ENCODE measurements at places on chromosomes 4 and X. TPM values are rescaled to one million over a fixed set of nuclear protein-coding genes. Genes with fewer than 3 reads are reported as not detected.

GRCh38 chrX:109614951-109615350 lies 10.0 kb downstream of the KCNE5 start:
- no peak for DNase-seq

GRCh38 chrX:40291553-40291952 lies 193.8 kb upstream of the BCOR start:
- DNase-seq, result no peak

GRCh38 chrX:72050011-72050410 lies 81.7 kb downstream of the RTL5 start:
- DNase-seq, result no peak

GRCh38 chrX:1246816-1247215 lies 21.8 kb upstream of the CSF2RA start:
- peak; percentile 71 for DNase-seq

GRCh38 chrX:136220540-136220939 lies 30.7 kb downstream of the MAP7D3 start:
- DNase-seq, result no peak

GRCh38 chr4:55259294-55259693 lies 86.7 kb upstream of the SRD5A3 start:
- no peak for DNase-seq

GRCh38 chr4:35511851-35512250 lies 732.5 kb downstream of the ARAP2 start:
- no peak for DNase-seq

DNA sequence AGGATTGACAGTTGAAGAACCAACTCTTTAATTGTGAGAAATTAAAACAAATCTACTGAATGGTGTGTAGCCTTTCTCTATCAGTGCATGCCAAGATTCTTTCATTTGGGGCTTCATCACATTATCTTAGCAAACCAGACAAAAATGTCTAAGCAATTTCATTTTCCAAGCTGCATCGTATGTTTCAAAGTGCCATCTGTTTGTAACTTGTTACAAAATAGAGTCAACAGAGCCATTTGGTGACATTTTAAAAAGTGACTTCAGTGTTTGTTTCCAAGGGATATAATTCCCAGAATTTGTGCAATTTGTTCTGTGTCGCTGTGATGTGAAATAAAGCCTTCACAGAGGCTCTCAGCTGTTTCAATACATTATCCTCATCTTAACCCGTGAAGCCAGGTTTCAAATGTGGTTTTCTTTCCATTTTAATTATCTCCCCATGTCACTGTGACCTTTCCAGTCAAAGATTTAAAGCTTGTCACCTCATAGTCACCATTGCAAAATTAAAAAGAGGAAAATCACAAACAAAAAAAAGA lies 46.0 kb upstream of the C1QTNF7 start:
- DNase-seq, result no peak

DNA sequence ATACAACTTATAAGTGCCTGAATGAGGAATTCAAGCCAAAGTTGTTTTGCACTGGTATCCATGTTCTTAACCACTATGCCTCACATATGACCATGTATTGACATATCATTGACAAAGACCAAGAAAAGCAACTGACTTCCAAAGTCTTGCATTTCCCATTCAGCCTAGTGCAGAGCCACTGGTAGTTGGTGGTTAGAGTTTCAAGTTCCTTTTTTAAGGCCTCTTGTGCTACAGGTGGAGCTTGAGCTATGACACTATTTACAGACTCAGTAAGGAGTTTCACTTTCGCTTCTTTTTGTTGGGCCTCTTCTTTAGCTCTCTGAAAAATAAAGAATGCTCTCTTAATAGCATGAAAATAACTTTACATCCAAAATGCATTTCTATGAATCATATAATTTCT lies 763.0 kb downstream of the DMD start:
- DNase-seq, result no peak

- DNase-seq, result no peak
These were observed 524.2 kb downstream of the FAT4 start for GRCh38 chr4:125838924-125839323.

DNA sequence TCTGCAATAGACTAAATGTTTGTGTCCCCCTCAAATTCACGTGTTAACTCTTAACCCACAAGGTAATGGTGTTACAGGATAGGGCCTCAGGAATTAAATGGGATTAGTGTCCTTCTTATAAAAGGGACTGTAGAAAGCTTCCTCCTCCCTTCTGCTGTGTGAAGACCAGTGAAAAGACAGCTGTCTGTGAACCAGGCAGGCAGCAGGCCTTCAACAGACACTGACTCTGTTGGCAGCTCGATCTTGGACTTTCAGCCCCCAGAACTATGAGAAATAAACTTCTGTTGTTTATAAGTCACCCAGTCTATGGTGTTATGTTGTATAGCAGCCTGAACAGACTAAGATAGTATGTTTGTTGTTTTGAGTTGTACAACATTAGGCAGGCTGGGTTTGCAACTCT lies 208.1 kb downstream of the GBA3 start:
- no peak for DNase-seq

DNA sequence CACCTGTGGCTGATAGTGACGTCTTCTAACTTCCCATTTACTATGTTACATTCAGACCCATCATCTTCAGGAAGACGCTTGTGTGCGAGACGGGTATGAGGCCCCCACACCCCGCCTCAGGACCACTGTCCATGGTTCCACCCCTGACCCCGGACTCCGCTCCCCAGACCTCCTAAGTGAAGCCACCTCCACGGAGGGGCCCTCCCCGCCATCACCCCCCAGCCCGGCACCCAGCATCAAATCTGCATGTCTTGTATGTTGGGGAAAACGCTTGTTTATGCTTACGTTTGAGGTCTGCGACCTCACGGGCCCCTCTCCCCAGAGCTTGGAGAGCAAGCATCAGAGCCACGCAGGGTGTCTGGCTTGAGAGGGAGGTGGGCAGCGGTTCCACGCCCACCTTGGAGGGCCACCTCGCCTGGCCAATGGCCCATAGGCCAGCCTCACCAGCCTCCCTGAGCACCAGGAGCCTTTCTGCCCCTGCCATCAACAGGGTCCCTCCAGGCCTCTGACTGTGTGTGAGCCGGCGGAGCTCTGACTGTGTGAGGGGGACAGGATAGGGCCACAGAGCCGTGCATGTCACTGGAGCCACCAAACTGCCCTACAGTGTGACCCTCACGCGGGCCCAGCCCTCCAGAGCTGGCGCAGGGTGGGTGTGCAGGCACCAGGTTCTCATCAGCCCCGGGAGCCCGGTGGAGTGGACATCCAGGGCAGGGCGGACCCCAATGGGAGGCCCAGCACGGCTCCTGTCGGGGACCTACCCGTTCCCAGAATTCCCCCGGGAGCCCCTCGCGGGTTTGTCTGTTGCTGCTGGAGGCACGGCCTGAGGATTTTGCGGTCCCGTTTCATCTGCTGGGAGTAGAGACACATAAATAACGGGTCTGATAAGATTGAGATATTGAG lies 88.4 kb upstream of the NKX1-1 start:
- DNase-seq, result no peak

DNA sequence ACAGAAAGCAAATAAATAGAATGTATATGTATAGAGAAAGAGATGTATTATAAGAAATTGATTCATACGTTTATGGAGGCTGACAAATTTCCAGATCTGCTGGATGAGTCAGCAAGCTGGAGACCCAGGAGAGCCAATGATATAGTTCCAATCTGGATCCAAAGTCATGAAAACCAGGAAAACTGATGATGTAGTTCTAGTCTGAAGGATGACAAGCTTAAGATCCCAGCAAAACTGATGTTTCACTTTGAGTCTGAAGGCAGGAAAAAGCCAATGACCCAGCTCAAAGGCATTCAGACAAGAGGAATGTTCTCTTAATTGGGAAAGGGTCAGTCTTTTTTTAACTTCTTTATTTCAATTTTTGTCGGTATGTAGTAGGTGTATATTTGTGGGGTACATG lies 102.6 kb downstream of the LHFPL1 start:
- DNase-seq, result no peak

DNA sequence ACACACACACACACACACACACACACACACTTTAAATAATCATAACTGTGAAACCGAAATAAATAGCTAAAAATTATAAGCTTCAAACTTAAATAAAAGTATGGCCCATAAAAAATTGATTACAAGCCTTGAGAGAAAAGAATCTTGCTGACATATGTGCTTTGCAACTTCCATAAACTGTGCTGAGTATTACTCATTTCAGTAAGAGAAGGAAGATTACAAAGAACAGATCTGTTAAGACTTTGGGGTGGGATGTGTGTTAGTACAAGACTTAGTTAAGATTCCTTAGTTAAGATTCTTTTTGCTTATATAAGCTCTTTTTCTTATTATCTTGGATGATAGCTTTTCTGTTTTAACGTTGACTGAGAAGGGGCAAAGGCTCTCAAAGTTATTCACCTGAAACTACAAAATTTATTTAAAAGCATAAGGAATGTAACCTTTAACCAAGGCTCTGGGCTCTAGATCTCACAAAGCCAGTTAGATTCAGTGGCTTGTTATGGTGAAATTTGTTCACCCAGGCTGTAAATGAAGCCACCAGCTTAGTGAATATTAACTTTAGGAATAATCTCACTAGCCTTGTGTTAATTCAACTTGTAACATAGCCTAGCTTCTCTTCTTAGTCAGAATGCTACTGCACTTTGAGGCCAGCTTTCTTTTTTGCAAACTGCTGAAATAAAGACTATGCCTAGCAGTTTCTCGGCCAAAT lies 58.2 kb downstream of the ARSJ start:
- DNase-seq, result no peak

DNA sequence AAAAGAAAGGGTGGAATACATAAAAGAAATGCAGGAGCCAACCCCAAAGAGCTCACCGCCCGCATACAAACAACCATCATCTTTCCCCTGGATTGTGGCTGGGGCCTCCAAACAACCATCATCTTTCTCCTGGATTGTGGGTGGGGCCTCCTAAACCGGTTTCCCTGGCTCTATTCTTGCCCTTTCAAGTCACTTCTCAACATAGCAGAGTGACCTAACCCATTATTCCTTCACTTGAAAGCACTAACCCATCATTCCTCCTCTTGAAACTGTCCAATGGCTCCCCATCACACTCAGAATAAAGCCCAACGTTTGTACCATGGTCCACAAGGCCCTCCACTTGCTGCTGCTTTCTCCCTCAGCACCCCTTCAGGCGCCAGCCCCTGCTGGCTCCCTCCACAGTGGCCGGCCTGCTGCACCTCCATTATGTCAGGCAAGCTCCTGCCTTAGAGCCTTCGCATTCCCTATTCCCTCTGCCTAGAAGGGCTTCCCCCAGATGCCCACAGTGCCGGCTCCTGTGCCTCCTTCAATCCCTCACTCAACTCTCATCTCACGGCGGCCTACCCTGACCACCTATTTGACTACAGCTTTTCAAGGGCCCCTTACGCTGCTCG lies 24.1 kb downstream of the SMIM43 start:
- no peak for DNase-seq

DNA sequence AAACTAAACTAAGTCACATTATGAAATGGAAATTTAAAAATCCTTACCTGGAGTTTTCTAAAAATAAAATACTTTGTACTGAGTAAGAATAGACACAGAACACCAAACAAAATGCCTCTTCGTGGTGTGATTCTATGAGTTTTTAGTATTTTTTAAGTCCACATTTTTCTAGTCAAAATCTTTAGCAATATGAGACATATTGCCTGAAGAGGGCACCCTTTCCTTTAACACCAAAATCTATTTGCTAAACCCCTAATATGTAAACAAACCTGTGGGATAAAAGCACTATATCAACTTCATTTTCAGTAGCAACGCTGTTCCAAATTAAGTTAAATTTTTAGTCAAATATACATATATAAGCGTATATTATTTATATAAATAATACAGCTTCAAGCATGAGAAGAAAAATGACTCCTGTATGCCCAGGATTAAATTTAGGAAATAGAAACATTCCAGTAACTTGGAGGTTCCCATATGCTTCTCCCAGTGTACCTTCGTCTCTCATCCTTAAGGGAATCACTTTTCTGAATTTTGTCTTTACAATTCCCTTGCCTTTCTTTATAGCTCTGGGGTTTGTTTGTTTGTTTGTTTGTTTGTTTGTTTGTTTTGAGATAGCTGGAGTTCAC lies 23.0 kb upstream of the PGM2 start:
- no peak for DNase-seq

DNA sequence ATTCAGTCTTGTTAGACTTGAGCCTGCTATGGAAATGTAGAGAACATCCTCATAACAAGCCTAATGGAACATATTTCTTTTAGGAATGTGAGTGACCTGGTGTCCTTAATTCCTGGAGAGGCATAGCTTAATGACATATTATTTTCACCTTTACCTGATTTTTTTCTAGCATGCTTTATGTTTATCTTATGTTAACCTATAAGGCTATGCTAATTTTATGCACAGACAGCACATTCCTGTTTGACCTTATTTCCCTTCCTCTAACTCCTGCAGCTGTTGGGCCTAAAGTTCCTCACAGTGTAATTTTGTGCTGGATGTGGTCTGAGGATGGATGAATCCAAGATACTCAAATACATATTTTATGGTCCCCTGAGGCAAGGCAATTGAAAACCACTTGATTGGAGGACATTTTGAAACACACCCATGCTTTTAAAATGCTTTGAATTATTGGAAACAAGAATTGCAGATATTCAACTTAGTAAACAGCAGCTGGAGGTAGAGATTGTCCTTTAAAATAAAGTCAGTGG lies 111.5 kb downstream of the LARP7 start:
- DNase-seq, result no peak

DNA sequence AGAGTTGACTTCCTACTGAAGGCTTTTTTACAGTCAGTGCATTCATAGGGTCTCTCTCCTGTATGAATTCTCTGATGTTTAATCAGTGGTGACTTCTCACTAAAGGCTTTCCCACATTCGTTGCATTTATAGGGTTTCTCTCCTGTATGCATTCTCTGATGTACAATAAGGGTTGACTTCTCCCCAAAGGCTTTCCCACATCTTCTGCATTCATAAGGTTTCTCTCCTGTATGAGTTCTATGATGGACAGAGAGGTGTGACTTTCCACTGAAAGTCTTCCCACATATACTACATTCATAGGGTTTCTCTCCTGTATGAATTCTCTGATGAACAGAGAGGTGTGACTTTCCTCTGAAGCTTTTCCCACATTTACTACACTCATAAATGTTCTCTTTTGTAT lies 45.2 kb downstream of the ZNF674 start:
- no peak for DNase-seq

DNA sequence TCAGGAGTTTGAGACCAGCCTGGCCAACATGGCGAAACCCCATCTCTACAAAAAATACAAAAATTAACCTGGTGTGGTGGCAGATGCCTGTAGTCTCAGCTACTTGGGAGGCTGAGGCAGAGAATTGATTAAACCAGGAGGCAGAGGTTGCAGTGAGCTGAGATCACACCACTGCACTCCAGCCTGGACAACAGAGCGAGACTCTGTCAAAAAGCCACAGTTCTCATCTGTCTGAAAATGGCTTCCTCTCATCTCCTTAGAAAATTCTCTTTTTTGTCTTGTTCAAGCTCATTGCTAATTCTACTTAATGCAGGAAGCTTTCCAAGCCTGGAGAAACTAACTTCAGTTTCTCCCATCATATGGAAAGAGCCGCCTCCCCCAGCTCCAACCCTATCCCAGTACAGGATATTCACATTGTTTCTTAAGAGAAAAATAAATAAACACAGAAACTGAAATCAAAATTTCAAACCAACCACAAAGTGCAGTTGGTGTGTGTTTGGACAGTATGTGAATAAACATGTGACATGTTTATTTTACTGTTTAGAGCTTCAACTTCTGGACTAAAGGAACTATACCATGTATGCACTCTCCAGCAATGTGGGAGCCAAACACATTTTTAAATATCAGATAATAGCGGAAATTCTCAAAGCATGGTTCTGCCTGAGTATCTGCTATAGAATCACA lies 55.0 kb upstream of the GAB1 start:
- no peak for DNase-seq

Gene XG
- not detected for total RNA-seq

Gene TAF7L
- not detected for total RNA-seq

Gene CRMP1
- not detected for total RNA-seq

Gene SULT1B1
- total RNA-seq, result 0.04 TPM

Gene ASMT
- 0.44 TPM for total RNA-seq

Gene EGF
- not detected for total RNA-seq

Gene XAGE1A
- not detected for total RNA-seq

Data from activated B cell treated with CpG ODN at 0.5 μM for 24 hours (primary cell).